A172 (cell line): ENCODE measurements at places on chromosomes 16 and 17.
A peak's percentile ranks its signal among the peaks of the same experiment; 100 is the strongest.

DNA sequence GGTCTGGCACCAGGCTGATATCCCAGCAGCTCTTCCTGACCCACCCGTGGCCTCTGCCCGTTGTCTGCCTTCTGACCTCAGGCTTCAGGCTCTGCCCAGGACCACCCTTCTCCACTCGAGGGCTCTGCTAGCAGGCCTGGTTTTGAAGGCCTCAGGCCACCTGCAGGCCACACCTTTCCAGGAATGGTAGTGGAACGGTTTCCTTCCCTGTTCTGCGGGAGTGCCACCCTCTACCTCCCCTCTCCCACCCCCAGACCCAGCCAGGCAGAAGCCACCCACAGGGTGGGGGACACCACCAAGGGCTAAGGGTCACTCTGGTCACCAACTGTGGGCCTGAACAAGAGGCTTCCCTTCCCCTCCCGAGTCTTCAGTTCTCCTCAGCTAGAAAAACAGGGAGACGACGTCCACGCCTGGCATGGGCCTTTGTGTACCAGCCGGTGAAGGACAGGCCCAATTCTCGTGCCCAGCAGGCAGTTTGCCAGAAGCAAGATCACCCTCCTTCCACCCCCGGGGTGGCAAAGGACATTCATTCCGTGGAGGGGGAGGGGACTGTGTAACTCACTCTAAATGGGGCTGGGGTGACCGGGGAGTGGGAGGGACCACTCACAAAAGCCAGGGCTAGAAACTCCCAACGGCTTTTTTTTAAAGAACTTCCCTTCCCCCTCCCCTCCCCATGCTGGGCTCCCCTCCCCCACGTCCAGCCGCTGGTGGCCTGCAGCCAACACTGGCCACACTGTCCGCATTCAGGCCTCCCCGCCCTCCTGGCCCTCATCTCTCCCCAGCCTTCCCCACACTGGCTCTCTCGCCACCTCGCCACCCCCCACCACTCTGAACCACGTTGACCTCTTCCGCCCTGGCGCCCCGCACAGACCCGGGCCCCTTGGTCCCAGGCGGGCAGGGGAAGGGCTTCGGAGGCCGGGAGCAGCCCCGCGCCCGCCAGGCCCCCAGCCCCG lies 7.7 kb downstream of the CBX4 start:
- DNase-seq = peak; percentile 52

GRCh38 chr17:61584866-61585265 lies 6.2 kb downstream of the NACA2 start:
- no peak for DNase-seq

- DNase-seq = no peak
These were observed 440.1 kb downstream of the RBFOX1 start for GRCh38 chr16:7772722-7773121.

DNA sequence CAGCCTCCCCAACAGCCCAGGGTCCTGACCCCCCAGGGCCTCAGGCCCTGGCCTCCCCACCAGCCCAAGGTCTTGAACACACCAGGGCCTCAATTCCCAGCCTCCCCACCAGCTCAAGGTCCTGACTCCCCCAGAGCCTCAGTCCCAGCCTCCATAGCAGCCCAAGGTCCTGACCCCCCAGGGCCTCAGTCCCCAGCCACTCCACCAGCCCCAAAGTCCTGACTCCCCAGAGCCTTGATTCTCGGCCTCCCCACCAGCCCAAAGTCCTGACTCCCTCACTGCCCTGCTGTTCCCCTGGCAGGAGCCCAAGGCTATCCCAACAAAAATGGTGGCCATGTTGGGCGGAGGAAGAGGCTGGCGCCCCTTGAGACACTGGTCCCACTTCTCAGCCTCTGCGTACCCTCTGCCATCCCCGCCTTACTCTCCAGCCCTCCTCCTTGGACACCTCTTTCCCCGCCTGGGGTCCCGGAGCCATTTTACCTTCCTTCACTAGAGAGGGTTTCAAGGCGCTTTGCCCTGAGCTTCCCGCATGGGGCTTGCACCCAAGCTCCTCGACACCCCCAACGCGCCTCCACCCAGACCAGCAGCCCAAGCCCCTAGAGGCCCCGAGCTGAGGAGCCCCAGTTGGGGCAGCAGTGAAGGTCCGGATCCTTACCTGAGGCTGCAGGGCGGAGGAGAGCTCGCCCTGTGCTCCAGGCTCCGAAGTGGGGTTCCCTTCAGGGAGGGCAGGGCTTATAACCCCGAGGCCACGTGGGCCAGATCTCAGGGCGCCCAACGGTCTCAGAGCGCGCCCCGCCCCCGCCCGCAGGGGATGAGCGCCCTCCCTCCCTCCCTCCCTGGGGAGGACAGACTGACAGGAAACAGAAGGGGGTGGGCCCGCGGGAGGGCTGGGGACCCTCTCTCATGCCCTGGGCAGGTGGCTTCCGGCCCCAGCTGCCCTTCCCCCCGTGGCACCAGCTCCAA lies 3.5 kb upstream of the TSPOAP1 start:
- DNase-seq = no peak

- no peak for DNase-seq
These were observed 14.0 kb upstream of the SLC6A4 start for GRCh38 chr17:30249460-30249859.

- peak; percentile 90 for DNase-seq
These were observed 36.0 kb downstream of the CHD9 start for GRCh38 chr16:53090591-53091411.

DNA sequence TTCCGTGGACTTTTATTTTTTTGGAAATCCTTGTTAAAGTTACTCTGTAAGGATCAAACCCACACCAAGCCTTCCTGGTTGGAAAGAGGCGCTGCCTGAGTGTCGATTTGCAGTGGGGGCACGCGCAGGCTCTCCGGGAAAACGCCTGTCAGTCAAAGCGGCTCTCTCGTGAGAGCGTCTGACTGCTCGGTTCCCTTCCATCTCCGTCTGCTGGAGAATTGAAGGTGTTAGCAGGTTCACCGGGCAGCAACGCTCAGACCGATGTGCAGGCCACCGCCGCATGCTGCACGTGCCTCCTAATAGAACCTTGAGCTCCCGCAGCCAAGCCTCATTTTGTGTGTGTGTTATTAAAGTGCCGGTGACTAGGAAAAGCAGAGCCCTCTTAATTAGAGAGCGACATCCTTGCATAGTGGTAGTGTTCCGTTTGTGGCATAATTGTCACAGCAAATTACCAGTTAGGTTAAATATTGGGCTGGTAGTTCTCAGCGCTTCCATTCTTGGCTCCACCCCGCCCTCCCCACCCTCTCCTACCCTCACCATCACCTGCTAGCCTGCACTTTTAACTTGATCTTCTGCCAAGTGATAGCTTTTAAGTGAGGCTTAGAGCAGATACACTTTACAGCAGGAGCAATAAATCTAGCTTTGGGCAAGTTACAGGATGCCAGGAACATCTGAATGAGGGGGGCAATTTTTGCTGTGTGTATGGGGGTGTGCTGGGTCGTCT lies 75.5 kb downstream of the RPA1 start:
- no peak for DNase-seq

DNA sequence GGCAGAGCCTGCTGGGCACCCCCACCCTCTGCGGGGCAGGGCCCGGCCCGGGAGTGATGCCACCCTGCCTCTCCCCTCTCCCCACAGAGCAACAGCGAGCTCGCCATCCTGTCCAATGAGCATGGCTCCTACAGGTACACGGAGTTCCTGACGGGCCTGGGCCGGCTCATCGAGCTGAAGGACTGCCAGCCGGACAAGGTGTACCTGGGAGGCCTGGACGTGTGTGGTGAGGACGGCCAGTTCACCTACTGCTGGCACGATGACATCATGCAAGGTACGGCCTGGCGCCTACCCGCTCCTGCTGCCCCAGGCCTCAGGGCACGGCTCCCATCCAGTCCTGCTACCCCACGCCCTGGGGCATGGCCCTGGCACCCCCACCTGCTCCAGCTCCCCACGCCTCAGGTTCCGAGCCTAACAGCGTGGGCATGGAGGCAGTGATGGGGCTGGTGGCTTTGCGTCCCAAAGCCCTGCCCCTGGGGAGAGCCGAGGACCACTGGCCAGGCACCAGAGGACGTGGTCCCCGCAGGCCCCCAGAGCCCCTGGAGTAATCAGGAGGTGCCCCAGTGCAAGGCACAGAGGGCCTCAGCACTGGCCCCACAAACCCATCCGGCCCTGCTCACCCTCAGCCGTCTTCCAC lies 38.4 kb downstream of the TSC2 start:
- DNase-seq = no peak

GRCh38 chr16:51971184-51971583 lies 575.8 kb downstream of the TOX3 start:
- peak; percentile 50 for DNase-seq

DNA sequence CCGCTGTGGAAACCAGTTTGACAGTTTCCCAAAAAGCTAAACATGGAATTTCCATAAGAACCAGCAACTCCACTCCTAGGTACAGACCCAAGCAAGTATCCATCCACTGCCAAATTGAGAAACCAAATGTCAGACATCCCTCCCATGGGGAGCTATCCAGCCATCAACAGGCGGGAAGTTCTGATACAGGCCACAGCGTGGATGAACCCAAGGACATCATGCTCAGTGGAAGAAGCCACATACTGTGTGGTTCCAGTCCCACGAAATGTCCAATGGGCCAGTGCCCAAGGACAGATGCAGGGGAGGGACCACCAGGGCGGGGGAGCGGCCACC lies 12.6 kb upstream of the BAIAP2 start:
- no peak for DNase-seq

GRCh38 chr17:74945543-74945942 lies 9.8 kb downstream of the OTOP3 start:
- DNase-seq = no peak

- DNase-seq = no peak
These were observed 4.1 kb downstream of the FOXJ1 start for GRCh38 chr17:76137001-76137350.

DNA sequence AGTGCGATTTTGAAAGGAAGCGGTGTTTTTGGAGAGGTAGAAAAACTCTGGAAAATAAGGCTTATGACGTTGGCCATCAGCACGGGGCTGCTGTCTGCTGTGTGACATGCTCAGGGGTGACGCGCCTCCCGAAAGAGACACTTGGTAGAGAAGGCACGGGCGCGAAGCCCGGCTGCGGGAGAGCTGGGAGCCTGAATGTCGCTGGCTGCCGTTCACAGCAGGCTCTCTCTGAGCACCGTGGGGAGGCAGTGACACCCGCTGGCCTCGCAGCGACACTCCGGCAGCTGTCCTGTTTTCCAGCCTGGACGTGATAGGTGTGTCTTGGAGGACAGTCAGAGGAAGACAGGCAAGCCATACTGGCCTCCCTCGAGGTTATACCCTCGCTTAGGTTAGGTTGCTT lies 759.1 kb upstream of the RBFOX1 start:
- DNase-seq = no peak

DNA sequence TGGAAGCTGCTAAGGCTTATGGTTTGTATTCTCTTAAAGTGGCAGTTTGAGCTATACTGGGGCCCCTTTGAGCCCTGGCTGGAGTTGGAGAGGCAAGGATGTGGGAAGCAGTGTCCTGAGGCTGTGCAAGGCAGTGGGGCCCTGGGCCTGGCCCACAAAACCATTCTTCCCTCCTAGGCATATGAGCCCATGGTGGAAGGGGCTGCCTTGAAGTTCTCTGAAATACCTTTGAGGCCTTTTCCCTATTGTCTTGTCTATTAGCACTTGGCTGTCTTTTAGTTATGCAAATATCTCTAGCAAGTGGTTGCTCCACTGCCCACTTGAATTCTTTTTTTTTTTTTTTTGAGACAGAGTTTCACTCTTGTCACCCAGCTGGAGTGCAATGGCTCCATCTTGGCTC lies 119.2 kb downstream of the PCTP start:
- no peak for DNase-seq

GRCh38 chr16:31168848-31169247 lies 11.1 kb upstream of the FUS start:
- no peak for DNase-seq

DNA sequence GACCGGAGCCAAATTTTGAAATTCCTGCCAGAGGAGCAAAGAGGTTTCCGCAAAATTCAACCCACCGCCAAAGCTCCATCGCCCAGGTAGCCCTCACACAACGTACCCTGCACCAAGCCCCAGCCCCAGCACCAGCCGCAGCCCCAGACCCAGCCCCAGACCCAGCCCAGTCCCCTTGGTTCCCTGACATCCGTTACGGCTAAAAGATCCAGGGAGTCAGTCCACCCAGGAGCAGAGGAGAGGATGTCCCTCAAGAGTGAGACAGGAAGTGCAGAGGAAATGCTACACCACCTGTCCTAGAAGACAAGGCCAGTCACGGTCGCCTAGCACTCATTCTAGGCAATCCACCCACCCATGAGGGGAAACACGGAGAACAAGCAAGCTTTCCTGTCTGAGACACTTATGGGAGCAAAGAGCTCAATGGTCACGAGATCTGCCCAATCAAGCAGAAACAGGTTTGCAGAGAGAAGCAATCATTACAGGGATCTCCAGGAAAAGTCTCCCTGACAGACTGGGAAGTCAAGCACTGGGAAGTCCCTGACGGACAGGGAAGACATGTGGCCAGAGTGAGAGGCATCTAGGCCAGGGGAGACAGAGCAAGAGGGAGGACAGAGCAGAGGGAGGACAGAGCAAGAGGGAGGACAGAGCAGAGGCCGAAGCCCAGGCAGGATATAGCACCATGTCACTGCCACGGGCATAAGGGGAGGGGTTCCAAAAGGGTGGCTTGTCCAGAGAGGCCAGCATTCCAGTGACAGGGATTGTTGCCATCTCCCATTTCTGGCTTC lies 15.0 kb upstream of the KCNJ18 start:
- no peak for DNase-seq

- DNase-seq = no peak
These were observed 6.8 kb downstream of the UBALD2 start for GRCh38 chr17:76271669-76272540.

- no peak for DNase-seq
These were observed 6.9 kb upstream of the RAPGEFL1 start for GRCh38 chr17:40170325-40170724.

GRCh38 chr16:67393111-67393787 lies at the start of gene TPPP3:
Gene TPPP3 (minus strand): TSS chr16:67393498. CDS start chr16:67391111, 2,387 bp downstream.
- DNase-seq = no peak

- no peak for DNase-seq
These were observed 30.2 kb downstream of the BMERB1 start for GRCh38 chr16:15464401-15465186.

DNA sequence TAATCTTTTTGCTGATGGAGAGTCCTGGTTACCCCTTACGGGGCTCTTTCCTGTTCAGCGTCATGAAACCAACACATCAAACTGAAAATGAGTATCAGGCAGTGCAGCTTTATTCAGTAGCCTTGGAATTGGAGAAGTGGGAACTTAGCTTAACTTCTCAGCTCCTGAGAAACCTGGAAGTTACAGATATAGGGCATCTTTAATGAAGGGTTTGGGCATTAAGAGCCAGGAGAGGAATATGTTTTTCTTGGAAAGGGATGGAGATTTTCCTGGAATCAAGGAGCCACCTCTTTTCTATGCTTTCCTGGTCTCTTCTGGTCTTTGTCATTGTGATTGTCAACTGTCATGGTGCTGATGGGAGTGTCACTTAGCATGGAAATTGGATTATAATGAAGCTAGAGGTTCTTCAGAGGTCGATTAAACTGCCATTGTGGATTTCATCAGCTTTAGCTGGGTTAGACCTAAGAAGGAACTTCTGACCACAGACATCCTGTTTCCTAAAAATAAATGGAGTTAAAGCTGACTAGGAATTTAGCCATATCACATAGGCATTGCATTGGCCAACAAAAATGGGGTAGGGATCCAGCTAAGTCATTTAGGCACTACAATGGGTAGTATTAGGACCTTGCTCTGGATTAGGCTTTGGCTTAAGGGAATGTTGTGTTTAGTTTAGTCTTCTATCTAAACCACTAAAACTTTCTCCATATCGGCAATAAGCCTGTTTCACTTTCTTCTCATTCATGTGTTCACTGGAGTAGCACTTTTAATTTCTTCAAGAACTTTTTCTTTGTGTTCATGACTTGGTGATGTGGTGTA lies 186.4 kb downstream of the BCAS3 start:
- peak; percentile 3 for DNase-seq
